Activated T-helper 1 cell treated with Interleukin-2 at 50 U/mL for 16 hours (primary cell): ENCODE measurements at places on chromosomes 7 and 10.

GRCh38 chr10:46000538-46000937 lies 28.2 kb downstream of the TIMM23 start:
- no peak for DNase-seq

DNA sequence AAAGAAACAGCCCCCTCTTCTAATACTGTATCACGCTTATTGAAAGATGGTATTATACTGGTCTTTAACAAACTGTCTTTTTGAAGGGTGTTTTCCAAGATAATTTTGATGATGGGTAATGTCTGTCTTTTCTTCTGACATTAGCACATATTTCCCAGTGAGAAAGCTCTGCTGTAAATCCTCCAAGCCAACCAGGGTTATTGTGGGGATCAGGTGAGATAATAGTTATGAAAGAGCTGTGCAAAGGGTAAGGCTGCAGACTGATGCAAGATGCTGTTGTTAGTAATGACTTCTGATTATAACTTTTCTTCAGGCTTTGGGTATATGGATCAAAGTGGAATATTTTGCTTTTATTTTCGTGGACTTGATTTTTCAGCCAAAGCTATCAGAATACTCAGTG lies 581.7 kb downstream of the REEP3 start:
- DNase-seq, result no peak

GRCh38 chr10:43077421-43078171 lies 727 bp downstream of the RET start:
- no peak for DNase-seq

- DNase-seq, result no peak
These were observed 45.5 kb downstream of the AOC1 start for GRCh38 chr7:150897502-150898474.

GRCh38 chr10:125024497-125025234 lies 82.7 kb downstream of the ZRANB1 start:
- no peak for DNase-seq

GRCh38 chr7:84095971-84096370 lies 98.6 kb downstream of the SEMA3A start:
- DNase-seq, result no peak

DNA sequence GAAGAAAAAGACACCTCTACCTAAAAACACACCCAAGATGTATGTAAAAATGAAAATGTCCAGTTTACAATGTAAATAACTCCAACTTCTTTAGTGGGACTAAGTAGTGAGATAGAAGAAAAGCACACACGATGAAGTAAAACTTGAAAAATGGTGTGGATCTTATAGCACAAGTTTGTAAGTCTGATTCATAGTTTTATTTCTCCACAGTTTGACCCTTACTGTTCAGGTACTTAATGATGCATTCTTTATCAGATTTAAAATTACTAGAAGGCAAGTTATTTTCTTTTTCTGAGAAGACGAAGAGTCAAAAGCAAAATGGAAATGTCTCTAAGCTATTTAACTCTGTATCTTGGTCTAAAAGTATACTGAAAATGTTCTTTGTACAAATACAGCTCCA lies 6.1 kb downstream of the NAMPT start:
- DNase-seq, result no peak

GRCh38 chr7:35906191-35906908 lies 105.5 kb downstream of the SEPTIN7 start:
- DNase-seq, result peak; percentile 30

- no peak for DNase-seq
These were observed 22.9 kb upstream of the TCF7L2 start for GRCh38 chr10:112926906-112927688.

GRCh38 chr10:133608855-133609254 lies 17.7 kb downstream of the FRG2B start:
- DNase-seq, result no peak

DNA sequence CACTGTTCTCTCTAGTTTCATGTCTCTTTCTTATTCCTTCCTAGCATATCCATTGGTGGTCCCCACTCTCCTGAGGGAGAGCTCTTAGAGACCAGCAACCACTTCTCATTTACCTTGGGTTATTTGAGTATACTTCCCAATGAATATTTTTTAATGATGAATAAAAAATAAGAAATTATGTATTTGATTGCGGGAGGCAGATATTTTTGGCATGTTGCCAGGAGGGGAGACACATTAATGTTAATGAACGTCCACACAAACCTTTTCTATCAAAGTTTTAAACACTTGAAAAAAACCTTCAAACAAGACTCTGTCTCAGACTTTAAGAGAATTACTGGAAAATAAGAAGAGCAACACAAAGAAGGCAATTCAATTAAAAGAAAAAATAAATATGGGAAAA lies 260.6 kb upstream of the MAGI2 start:
- no peak for DNase-seq

GRCh38 chr10:69425511-69426298 lies 9.0 kb upstream of the TACR2 start:
- no peak for DNase-seq

DNA sequence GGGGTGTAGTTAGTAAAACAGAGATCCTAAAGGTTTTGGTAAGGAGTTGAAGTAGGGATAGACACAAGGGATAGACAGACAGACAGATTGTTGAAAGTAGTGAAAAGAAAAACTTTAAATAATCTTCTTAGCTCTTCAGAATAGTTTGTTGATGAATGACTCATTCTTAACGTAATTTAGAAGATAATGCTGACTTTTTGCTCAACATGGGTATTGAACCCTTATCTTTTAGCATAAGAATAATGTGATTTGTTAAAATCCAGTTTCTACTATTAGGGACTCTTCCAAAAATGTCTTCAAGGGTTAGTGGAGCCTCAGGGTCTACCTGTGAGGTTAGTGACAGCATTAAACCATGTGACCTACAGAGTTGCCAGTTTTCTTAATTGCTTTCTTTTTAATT lies 411.2 kb downstream of the ETV1 start:
- no peak for DNase-seq

- DNase-seq, result no peak
These were observed 107.5 kb downstream of the ADAM22 start for GRCh38 chr7:88041583-88041982.

GRCh38 chr7:115087437-115087836 lies 165.5 kb downstream of the MDFIC start:
- DNase-seq, result no peak

GRCh38 chr7:45033261-45033930 lies 33.4 kb downstream of the CCM2 start:
- DNase-seq, result no peak

GRCh38 chr7:66668677-66669076 lies 40.0 kb downstream of the KCTD7 start:
- DNase-seq, result no peak

DNA sequence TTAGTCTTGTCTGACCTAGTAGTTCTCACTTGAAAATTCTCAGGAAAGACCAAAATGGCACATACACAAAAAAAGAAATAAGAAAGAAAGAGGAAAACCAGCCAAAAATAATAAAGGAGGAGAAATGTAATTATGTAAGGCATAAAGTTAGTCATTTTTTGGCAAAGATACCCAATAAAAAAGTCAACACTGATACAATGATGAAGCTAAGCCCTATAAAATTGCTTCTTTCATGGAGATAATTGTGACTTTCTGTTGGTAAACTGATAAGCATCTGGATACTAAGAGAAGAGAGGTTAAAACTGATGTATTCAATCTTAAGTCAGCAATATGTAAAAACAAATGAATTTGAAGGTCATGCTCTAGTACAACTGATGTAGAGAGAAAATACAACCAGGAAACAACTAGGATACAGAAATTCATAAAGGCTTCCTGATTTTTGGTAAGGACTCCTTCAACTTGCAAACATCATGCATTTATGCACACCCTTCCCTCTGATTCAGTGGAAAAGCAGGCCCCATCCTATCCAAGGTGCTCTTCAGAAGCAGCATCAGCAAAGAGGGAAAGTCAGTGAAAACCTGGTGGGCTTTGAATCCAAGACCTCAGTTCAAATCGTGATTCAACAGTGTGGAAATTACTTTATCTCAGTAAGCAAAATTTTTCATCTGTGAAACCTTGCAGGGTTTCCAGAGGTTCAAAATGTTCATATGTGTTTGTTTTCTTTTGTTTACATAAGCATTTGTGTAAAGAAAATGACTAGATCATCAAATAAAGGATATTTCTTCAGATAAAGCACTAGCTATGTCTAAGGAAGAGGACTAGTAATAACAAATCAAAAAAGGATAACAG lies 32.6 kb downstream of the IMMP2L start:
- DNase-seq, result no peak

DNA sequence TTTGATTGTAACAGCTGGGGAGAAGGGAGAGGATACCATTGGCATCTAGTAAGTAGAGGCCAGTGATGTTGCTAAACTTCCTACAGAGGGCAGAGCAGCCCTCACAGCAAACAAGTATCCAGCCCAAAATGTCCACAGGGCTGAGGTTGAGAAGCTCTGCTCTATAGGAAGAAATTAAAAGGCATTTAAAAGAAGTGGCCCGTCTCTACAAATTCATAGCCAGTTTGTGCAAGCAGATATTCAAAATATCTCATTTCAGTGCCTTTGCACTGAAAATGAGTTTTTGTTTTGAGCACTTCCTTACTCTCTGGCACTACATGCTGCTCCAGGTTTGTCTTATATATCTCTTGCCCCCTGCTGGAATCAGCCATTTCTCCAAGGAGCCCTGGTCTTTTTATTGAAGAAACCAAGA lies 330.0 kb downstream of the BBS9 start:
- no peak for DNase-seq

- DNase-seq, result no peak
These were observed 36.1 kb downstream of the ETV1 start for GRCh38 chr7:13953368-13953767.

- DNase-seq, result no peak
These were observed 26.1 kb upstream of the ZNF365 start for GRCh38 chr10:62348029-62348428.

- DNase-seq, result no peak
These were observed 135.7 kb upstream of the TMEM229A start for GRCh38 chr7:124168616-124169015.

GRCh38 chr7:95318501-95319100 lies 5.7 kb downstream of the PON1 start:
- DNase-seq, result no peak

GRCh38 chr10:69412232-69412790 lies 4.4 kb downstream of the TACR2 start:
- DNase-seq, result no peak

- no peak for DNase-seq
These were observed 365.1 kb upstream of the NFE2L3 start for GRCh38 chr7:25786936-25787335.

DNA sequence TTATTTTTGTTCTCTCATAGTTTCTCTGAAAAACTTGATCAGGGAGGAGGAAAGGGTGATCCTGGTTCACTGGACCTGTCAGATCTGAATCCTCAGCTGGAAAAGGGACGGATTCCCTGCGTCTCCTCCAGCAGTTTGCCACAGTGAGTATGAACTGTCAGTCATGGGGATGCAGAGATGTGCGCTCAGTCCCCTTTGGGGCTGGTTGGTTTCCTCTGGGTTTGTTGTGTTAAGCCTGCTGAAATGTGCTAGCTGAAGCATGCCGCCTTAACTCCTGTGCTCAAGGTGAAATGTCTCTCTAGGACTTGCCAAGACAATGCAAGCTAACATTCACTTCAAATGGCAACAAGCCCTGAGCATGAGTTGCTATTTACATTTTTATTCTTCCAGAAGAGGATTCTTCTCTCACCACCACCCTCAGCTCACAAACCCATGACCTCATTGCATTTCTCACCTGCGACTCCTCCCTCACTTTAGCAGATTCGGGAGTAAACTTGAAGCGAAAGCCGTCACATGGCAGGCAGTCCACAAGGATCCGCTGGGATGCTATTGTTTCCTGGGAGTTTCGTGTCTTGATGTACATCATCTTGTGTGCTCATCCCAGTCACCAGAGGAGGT lies 192.9 kb upstream of the FZD8 start:
- DNase-seq, result no peak

- DNase-seq, result no peak
These were observed 557 bp upstream of the LSM8 start for GRCh38 chr7:118183428-118183785.

DNA sequence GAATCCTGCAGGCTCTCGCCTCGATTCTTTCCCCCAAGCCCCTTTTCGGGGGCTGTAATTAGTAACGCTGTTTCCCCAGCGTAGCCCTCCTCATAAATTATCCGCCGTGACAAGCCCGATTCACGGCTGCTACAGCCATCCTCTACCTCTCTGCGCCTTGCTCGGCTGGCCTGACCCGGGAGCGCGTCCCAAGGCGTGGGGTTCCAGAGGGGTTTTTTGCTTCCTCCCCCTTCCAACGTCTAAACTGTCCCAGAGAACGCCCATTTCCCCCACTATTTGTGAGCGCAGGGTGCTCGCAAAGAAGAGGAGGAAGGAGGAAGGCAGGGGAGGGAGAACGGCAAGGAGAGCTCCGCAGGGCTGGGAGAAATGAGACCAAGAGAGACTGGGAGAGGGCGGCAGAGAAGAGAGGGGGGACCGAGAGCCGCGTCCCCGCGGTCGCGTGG lies 880 bp downstream of the HOXA5 start:
- no peak for DNase-seq

GRCh38 chr10:126156012-126156411 lies 232.3 kb downstream of the ADAM12 start:
- DNase-seq, result no peak

DNA sequence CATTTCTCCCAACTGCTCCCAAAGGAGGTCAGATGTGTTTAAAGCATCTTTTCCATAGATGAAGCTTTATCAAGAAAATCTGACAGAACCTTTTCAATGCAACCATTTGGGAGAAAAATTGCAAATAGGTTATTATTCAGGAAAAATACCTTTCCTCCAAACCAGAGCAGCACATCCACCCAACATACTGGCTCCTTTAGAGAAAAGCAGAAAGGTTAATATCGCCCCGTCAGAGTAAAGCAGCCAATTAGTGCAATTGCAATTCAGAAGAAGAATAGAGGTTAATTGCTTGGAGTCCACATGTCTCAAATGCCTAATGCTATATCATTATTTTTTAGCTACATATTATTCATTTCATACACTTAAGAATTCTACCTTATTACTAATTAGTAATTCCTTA lies 48.9 kb upstream of the HSPA12A start:
- DNase-seq, result no peak

DNA sequence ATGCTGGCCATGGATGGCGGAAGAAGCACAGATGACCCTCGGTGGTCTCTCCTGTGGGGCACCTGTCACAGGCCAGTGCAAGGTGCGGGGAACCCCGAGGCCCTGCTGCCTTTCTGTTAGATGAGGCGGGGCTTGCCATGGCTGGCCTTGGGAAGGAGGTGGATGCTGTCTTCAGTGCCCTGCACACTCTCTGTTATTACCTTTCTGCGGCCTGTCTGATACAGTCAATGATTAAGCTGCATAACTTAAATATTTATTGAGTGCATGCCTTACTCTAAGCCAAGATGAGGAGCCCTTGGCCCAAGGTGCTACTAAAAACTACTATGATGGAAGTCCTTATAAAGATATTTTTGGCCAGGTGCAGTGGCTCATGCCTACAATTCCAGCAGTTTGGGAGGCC lies 36.7 kb upstream of the MNX1 start:
- no peak for DNase-seq

GRCh38 chr10:7409045-7409731 lies 1.6 kb downstream of the SFMBT2 start:
- peak; percentile 11 for DNase-seq
